Foreskin fibroblast (primary cell): ENCODE measurements at places on chromosomes 16 and 17.

DNA sequence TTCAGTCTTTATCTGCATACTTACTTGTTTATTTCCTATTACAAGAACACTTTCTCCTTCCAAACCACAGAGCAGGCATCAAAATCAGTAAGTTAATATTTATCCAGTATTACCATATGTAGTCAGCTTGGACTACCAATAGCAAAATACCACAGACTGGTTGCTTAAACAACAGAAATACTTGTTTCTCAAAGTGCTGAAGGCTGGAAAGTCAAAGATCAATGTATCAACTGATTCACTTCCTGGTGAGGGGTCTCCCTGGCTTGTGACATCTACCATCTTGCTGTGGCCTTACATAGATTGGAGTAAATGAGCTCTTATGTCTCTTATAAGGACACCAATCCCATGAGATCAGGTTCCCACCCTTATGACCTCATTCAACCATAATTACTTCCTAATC lies 2.6 kb downstream of the STXBP4 start:
- DNase-seq: no peak

DNA sequence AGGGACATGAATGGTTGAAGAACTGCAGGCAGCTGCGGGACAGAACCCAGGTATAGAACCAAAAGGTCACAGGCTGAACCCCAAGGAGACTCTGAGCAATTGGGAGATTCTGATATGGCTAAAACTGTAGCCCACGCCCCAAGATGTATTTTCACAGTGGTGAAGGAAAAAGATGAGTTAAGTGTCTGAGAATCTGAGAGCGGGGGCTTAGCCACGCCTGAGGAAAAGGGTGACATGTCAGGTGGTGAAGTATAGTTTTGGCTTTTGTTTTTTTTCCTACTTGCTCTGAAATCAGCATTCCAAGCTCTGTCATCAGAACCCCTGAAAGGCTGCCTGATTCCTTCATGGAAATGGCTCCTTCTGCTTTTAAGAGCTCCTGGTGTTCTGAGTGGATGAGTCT lies 73.3 kb downstream of the AKAP1 start:
- no peak for DNase-seq

DNA sequence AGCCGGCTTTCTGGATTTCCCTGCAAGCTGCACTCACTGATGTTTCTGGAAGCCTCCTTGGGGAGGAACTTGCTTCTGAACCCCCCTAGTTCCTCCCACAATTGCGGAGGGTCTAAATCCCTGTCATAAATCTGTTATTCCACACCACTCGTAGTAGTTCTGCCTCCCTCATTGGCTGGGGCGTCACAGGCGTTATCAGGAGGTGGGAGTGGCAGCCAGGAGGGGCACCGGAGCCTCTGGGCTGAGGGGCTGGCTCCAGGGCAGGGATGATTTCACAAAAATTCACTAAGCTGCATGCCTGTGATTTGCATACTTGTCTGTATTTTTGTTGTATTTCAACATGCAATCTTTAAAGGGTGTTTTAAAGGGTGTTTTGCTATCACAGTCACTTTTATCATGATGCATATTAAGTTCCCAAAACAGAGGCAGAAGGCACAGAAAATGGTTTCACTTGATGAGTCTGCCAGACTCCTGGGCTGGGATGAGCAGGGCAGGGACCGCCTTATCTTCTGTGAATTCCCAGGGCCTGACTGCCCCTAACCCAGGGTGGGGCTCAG lies 176.2 kb upstream of the FOXF1 start:
- DNase-seq: no peak

GRCh38 chr16:47995354-47995753 lies 160.4 kb downstream of the ABCC12 start:
- DNase-seq: no peak
